ENCODE measurements at places on chromosomes 12 and 14.

- DNase-seq, result no peak
Observed at GRCh38 chr14:85533861-85534291, 3.9 kb downstream of the FLRT2 start.

GRCh38 chr12:66242311-66242710 is 53.3 kb downstream of the IRAK3 start:
- no peak for DNase-seq

DNA sequence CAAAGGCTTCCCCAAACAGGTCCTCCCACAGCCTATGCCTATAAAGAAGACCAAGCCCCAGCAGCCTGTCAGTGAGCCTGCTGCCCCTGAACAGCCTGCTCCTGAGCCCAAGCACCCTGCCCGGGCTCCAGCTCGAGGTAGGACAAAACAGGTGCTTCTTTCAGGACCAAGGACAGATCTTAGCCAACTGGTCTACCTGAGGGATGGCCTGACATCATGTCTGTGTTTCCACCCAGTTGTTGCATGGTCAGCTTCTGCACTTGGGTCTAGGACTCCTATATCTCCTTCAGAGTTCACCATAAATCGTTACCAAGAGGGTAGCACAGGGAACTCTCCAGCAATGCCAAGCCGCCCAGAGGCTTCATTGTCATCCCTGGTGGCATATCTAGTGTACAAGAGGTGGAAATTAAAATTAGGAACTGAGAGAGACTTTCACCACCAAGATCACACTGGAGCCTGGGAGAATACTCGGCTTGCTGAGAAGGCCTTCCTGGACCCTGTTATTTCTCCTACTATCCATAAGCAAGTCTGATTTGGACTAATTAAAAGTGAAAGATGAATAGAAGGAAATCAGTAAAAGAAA is 38.2 kb upstream of the OAS1 start:
- DNase-seq, result no peak

DNA sequence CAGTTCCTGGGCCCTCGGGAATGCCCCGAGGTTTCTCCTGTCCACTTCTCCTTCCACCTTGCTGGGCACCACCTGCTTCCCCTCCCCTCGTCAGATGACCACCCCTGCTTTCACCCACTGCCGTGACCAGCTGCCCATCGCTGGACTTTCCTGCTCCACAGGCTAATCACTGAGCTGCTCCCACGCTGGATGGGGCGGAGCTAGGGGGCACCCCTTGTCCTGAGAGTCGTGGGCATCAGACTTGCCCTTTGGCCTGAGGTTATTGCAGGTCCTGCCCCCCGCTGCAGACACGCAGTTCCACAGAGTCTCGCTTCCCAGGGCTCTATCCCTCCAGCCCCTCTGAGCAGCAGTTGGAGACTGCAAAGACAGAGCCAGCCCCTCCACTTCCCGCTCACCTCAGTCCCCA is 427 bp downstream of the SLC6A12 start:
- no peak for DNase-seq

DNA sequence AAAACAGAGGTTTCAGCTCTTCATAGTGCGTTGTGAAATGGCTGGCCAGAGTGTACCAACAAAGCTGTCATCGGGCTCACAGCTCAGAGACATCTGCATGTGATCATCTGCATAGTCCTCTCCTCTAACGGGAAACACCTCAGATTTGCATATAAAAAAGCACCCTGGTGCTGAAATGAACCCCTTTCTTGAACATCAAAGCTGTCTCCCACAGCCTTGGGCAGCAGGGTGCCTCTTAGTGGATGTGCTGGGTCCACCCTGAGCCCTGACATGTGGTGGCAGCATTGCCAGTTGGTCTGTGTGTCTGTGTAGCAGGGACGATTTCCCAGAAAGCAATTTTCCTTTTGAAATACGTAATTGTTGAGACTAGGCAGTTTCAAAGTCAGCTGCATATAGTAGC is 14.3 kb upstream of the PAPLN start:
- peak; percentile 31 for DNase-seq
